Vagina (tissue), 2 donors: ENCODE measurements at places on chromosomes 4 and X. TPM values are rescaled to one million over a fixed set of nuclear protein-coding genes. Genes with fewer than 3 reads are reported as not detected.

DNA sequence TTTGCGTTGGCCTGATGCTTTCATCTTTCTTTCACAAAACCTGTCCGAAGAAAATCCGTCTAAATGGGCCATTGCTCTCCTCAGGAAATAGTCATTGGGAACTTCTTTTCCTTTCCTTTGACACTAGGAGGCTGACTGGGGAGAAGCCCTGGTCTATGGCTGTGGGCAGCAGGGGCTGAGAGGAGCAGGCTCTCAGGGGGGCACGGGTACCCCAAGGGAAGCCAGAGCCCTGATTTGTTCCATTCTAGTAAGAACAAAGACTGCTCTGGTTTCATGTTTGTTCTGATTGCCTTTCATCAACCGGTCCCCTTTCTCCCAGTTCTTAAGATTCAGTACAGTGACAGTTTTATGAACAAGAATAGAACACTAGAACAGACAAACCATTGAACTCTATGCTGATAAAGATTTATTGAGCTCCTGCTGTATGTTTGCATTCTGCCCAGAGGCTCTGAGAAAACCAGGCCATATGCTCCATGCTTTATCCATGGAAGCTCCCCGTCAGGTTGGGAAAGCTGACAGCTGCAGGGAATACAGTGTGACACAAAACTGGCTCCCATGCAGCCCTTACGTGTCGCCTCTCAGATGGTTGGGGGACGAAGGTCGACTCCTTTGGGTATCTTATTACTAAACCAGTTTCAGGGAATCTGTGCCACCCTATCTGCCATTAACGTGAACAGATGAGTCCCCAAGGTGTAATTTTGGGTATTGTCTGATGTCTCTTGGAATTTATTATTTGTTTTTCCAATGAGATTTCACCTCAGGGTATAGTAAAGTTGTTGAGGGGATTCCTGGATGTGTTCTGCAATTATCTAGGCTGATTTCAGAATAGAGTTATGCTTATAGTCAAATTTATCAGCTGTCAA, 72.4 kb upstream of the MSANTD1 start:
- peaks cover 84% of the 10 kb centered on the region for H3K36me3 ChIP-seq
- DNase-seq = peak; percentile 13
- H3K4me1 ChIP-seq = no peaks in the 10 kb centered on the region
- no peak overlapping the region for H3K27ac ChIP-seq
- H3K4me3 ChIP-seq = no peak overlapping the region

The CENPVL2 gene
- not detected for total RNA-seq

- H3K36me3 ChIP-seq = no peaks in the 10 kb centered on the region
- H3K4me1 ChIP-seq = peaks cover 46% of the 10 kb centered on the region
- H3K4me3 ChIP-seq = no peak overlapping the region
- no peak for DNase-seq
Observed at GRCh38 chr4:38154252-38154651, 194.1 kb downstream of the PTTG2 start.

DNA sequence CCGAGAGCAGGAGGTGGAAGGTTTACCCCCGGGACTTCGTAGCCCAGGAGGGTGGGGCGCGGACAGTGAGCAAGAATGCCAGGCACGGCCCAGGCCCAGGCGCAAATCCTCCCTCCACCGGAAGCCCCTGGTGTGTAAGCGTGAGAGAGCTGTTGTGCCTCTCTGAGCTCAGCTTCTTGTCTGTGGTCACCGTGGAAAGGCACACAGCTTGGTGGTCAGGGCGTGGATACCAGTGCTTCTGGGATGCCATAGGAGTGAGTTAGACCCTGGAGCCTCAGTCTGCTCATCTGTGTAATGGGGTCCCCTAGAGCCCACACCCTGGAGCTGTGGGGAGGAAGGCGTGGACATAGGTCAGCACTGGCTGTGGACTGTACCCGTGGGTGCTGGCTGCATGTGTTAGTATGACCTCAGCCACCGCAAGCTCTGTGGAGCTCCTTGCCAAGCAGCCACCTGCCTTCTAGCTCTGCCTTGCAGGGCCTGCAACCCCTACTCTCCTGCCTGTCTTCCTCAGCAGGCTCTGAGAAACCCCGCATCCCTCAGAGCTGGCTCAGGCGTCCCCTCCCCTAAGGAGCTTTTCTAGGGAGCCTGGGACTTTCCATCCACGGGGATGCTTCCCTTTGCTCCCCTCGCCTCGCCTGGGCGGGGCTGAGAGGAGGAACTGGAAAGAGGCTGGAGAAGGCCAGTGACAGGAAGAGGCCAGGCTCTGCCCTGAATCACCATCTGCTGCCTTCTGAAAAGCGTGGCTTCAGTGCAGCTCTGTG, 28.0 kb upstream of the AFAP1 start:
- H3K27ac ChIP-seq = no peak overlapping the region
- H3K4me3 ChIP-seq = no peak overlapping the region
- peaks cover 53% of the 10 kb centered on the region for H3K4me1 ChIP-seq
- H3K27me3 ChIP-seq = no peaks in the 10 kb centered on the region
- H3K36me3 ChIP-seq = no peaks in the 10 kb centered on the region

DNA sequence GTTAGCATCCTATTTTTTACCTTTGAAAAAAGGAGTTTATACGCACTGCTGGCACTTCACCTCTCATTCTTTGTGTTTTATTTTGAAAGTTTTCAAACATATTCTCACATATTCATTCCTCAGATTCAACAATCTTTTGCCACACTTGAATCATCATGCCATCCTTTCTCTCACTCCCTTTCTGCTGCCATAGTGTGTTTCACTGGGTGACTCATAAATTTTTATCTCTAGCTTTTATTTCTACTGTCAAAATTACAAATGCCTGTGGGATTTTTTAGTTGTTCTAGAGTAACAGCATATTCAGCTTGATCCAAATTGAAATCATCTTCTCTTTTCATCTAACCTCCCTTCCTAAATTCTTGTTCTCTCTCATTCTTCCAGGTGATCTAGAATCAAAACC, 28.0 kb downstream of the MFSD8 start:
- DNase-seq = no peak
- H3K27me3 ChIP-seq = no peaks in the 10 kb centered on the region
- H3K27ac ChIP-seq = no peak overlapping the region
- no peaks in the 10 kb centered on the region for H3K36me3 ChIP-seq
- no peak overlapping the region for H3K4me3 ChIP-seq

GRCh38 chr4:25818876-25819275, 43.9 kb downstream of the SEL1L3 start:
- H3K36me3 ChIP-seq = no peaks in the 10 kb centered on the region
- H3K27ac ChIP-seq = no peak overlapping the region
- no peak for DNase-seq
- H3K4me1 ChIP-seq = no peaks in the 10 kb centered on the region
- no peaks in the 10 kb centered on the region for H3K27me3 ChIP-seq

GRCh38 chr4:94256144-94256783, 48.6 kb downstream of the SMARCAD1 start:
- H3K36me3 ChIP-seq = peaks cover 11% of the 10 kb centered on the region
- no peaks in the 10 kb centered on the region for H3K4me1 ChIP-seq
- no peak overlapping the region for H3K4me3 ChIP-seq
- H3K27ac ChIP-seq = no peak overlapping the region
- no peaks in the 10 kb centered on the region for H3K27me3 ChIP-seq
- DNase-seq = no peak
